ENCODE measurements at places on chromosomes 12 and 14.

GRCh38 chr12:47707905-47708543, 2.2 kb upstream of the RPAP3 start:
- ATAC-seq, result no peak

DNA sequence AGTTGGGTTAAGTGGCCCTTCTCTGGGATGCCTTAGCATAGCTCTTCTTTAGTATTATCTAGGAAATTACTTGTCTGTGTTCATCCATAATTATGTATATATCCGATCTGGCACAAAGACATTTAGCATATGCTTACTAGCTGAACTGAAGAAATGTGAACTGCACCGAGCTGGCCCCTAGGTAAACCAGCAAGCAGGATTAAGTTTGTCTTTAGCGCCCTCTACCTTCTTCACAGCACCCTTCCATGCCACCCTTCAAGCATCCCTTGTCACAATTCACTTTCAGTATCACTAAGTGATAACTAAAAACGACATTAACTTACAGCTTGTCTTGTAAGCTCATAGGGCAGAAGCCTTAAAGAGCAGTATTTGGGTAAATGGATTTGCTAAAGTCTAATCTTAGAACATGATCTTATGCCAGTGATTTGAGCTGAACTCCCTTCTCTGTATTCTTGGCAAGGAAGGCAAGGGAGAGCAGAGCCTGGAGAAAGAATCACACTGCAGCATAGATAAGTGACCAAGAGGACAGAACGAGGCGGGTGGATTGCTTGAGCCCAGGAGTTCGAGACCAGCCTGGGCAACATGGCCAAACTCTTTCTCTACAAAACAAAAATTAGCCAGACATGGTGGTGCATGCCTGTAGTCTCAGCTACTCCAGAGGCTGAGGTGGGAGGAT, 2.6 kb upstream of the HAL start:
- ATAC-seq, result peak; percentile 83

DNA sequence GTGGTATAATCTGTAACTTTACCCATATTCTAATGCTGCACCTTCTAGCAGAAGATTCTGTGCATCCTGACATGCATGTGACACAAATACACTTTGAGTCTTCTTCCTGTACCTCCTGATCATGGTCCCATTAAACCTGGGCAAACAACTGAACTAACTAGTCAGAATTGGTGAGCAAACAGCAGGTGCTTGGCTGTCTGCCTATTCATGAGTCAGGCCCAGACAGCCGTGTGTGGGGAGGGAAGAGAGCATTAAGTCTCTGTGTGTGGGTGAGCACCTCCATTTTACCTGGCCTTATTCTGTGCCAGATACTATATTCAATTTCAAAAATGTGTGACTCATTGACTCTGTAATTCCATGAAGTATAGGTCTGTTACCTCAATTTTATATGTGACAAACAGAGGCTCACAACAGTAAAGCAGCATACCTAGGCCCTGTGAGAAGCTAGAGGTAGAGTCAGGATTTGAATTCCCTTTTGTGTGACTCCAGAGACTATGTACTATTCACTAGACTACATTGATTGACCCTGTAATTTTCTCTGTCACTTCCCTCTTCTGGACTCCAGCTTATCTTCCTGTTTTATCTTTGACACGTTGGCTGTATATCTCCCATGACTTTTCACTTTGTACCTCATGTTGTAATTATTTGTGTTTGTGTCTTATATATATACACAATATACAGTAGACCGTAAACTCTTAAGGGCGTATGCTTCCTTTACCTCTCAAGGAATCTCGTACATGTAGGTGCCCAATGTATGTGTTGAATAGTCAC, 32.2 kb downstream of the SUSD6 start:
- peak; percentile 95 for ATAC-seq

- ATAC-seq, result no peak
Observed at GRCh38 chr12:28051516-28052354, 79.2 kb upstream of the PTHLH start.

DNA sequence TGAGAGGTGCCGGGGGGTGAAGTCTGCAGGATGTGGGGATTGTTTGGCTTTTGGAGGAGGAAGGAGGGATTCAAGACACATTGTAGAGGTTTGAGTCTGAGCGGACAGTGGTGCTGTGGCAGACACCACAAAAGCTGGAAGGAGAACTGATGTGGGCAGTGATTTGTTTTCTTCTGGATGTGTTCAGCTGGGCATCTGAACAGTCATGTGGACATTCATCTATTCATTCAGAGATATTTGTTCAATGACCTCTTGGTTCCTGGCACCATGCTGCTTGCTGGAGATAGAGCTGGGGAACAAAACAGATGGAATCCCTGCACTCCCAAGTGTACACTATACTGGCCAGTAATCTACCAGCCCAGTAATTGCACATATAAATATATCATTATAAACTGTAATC, 64.0 kb downstream of the PTPN11 start:
- no peak for ATAC-seq

DNA sequence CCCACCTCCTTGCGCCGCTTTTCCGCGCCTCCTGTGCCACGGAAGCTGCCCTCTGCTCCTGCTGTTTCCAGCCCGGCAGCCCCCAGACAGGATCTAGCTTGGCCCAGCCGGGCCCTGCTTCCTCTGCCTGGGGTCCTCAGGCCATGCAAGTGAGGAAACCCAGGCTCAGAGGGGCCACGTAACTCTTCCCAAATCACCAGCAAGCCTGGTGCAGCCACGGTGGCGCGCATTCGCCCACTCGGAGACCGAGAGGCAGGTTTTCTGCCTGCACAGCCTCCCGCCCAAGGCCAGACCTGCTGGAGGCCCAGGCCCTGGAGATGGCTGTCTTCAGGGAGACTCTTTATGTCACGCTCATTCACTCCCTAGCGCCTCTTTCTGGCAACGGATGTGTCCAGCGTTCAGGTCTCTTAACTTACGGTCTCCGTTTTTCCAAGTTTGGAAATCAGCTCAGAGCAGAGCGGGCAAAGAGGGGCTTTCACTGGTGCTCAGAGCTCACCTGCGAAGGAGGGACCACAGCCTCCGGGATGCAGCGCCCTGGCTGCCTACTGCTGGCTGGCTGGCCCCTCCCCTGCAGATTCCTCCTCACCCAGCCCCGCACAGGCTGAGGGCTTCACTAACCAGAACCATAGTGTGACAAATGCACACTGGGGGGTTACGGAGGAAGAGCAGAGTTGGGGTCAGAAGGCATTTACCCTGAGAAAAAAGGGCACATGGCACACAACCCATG, 20.6 kb upstream of the CEP170B start:
- no peak for ATAC-seq

- ATAC-seq, result no peak
Observed at GRCh38 chr14:104553166-104554087, 26.1 kb upstream of the C14orf180 start.

DNA sequence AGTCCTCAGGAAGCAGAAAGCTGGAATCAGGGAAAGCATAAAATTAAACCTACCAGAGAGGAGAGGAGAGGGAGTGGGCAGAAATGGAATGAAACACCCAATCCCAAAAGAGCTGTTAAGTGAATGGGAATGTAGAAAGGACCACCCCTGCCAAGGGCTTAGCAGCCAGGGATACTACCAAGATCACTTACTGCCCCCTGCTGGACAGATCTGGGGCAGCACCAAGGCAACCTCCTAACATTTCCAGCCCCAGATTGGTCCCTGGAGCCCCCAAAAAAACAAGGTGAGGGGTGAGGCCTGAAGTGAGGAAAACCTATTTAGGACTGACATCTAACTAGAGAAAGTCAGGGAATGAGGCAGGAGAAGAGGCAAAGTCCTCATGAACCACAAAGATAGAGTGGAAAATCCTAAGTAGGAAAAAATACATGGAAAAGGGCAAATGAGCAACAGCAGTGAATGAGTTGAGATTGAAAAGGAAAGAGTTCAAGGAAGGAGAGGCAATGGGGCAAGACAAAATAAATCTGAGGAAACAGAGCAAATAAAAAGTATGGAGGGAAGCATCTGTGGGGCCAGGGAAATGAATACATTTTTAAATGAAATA, 11.2 kb upstream of the FKBP11 start:
- peak; percentile 48 for ATAC-seq

DNA sequence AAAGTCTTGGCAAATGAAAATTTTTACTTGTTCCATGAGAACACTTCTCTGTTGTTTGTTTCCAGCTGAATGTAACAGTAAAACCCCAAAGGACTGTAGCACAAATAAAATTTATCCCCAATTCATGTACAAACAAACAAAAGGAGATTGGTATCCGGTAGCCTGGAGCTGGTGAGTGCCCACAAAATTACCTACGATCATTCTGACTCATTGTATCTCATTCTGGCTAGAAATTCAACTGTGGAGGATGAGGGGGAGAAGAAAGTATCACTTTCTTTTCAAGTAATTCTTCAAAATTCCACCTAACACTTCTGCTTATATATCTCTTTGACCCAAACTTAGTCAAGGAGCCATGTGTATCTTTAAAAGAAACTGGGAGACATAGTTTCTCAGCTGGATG, 268.5 kb downstream of the ALG10B start:
- ATAC-seq, result no peak

DNA sequence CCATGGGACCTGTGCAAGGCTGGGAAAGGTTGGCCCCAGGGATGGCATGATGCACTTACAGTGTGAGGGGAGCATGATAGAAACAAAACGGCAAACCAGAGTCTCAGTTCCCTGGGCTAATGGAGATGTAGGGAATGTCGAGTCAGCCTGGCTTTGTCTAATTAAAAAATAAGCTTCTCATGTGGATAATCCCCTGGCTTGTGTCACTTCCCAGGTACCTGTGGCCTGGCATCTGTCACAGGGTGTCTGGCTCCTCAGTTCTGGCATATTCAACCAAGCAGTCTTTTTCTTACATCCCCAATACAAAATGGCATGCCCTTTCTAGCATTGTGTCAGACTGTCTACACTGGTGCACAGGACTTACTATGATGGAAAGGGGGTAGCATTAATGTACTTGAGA, 261.4 kb downstream of the GRIN2B start:
- no peak for ATAC-seq

- no peak for ATAC-seq
Observed at GRCh38 chr12:105443802-105444652, 113.5 kb downstream of the C12orf75 start.

DNA sequence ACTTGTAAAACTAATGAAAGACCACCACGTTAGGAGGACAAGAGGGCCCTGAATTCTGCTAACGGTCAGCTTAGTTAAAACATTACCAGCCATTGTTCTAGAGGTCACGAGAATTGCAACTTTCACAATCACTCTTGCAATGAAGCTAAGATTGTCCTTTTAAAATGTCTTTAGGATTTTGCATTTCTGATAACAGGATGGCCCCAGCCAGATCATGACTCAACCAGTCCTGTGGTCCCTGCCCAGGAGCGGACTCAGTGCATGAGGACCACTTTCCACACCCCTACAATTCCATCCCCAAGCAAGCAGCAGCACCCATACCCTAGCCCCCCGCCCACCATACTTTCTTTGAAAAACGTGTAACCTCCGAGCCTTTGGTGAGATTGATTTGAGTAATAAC, 28.7 kb downstream of the HSP90AA1 start:
- ATAC-seq, result no peak

- ATAC-seq, result no peak
Observed at GRCh38 chr12:51262758-51263177, 7.4 kb downstream of the SMAGP start.

DNA sequence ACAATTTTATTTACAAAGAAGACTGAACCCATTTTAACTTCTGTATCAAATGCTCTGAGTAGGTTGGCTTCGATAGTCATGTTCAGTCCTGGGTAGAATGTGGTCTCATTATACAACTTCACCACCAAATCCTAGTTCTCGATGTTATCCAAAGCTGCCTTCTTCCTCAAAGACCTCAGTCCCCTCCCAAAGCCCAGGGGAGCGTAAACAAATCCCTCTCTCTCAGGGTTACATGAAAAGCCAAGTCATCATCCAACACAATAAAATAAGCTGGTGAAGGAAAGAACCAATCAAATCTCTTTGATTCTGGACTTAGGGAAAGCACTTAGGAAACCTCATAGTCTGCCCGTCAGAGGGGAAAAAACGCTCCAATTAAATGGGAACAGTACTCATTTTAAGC, 9.1 kb downstream of the PTCSC3 start:
- ATAC-seq, result no peak

DNA sequence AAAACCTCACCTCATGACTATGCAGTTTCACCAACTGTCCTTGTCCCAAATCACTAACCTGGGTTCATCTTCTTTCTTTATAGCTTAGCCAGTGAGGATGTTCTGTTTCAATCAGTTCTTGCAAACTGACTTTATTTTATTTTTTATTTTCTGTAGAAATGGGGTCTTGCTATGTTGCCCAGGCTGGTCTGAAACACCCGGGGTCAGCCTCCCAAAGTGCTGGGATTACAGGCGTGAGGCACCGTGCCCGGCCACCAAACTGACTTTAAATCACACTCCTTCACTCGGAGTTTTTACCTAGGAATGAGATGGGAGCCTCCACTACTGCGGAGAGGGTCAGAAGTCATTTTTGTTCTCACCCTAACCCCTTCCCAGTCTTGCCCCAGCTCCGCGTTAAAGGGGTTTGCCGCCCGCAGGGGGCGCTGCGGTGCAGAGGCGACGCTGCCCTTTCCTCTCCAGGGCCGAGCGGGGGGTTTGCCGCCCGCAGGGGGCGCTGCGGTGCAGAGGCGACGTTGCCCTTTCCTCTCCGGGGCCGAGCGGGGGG, 7.0 kb upstream of the B4GALNT3 start:
- ATAC-seq, result no peak

DNA sequence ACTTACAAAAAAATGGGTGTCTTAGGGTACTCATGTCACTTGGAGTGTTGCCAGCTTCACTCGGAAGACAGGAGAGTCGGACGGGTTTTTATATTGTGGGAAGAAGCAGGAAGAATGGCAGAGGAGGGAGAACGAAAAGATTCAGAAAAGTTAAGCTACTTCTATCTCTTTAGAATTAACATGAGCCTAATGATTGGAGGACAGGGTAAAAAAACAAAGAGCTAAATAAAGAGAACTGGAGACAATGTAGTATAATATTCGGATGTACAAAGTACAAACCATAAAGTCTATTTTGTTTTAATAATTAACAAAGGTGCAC, 43.9 kb downstream of the EFCAB11 start:
- no peak for ATAC-seq

GRCh38 chr12:111788178-111788654, 21.5 kb downstream of the ALDH2 start:
- ATAC-seq, result no peak

- ATAC-seq, result no peak
Observed at GRCh38 chr12:100123316-100124095, 19.2 kb downstream of the BLTP3B start.

- ATAC-seq, result no peak
Observed at GRCh38 chr14:51368721-51369163, 128.7 kb downstream of the TMX1 start.

DNA sequence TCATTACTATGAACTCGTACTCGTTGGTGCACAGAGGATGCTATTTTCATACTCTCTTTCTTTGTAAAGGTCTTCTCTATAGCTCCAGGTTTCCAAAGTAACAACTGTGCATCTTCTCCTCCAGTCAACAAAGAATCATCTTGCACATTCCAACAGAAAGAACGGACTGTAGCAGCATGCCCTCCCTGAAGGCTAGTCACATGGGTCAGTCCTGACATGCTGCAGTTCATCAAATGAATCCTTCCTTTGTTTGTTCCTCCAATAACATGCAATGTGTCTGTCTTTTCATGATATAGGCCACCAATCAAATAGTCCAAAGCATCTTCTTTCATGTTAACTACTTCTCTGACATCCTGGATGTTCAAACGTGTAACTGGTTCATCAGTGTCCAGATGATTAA, 42.9 kb downstream of the WDR89 start:
- no peak for ATAC-seq
